ENCODE measurements at places on chromosomes 7 and 10.

GRCh38 chr10:24177636-24178035, 31.3 kb upstream of the KIAA1217 start:
- no peak for DNase-seq

GRCh38 chr7:80720146-80720545, 81.7 kb downstream of the CD36 start:
- no peak for DNase-seq

GRCh38 chr10:88289342-88289741, 293.8 kb downstream of the RNLS start:
- no peak for DNase-seq

DNA sequence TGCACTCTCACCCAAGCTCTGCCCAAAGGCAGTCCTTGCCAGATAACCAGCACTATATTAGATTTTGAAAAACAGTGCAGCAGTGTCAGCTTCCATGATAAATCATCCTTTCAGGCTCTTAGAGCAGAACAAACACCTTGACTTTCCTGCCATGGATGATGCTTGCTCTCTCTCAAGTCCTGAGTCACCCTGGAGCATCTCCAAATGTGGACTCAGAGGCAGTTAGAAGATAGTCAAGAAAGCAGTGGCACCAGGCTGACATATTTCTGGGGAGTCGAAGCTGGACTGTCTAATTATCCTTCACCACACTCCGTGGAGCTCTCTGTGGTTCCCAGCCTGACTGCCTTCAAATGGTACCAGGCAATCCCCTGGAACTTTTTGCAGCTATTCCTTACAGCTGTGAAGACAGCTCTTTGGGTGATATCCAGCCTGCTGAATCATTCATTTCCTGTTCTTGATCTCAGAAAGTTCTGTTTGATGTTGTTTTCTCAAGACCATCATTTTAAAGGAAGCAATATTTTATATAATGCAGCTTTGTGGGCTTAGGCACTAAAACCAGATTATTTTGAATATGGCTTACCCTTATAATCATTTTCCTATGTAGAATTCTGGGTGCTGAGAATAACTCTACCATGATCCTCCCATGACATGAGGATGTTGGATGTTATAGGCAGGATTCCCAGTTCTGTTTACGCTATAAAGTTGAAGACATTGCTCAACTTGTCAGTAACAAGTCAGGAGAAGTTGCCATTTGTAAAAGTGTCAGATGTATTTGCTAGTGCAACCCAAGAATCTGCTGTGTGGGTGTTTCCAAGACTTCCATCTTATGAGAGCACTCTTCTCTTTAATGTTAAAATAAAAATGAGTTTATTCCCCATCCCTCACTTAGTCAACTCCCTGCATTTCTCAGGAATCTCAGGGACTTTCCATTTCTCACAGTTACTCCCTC, 233.8 kb downstream of the C7orf25 start:
- no peak for DNase-seq

- peak; percentile 61 for DNase-seq
Observed at GRCh38 chr10:97463363-97464132, 17.6 kb downstream of the ZDHHC16 start.

- no peak for DNase-seq
Observed at GRCh38 chr10:96441987-96442643, 71.6 kb downstream of the TLL2 start.

- no peak for DNase-seq
Observed at GRCh38 chr10:24762161-24762924, 38.7 kb upstream of the ARHGAP21 start.

GRCh38 chr7:22179442-22179879, 177.5 kb downstream of the RAPGEF5 start:
- peak; percentile 10 for DNase-seq

DNA sequence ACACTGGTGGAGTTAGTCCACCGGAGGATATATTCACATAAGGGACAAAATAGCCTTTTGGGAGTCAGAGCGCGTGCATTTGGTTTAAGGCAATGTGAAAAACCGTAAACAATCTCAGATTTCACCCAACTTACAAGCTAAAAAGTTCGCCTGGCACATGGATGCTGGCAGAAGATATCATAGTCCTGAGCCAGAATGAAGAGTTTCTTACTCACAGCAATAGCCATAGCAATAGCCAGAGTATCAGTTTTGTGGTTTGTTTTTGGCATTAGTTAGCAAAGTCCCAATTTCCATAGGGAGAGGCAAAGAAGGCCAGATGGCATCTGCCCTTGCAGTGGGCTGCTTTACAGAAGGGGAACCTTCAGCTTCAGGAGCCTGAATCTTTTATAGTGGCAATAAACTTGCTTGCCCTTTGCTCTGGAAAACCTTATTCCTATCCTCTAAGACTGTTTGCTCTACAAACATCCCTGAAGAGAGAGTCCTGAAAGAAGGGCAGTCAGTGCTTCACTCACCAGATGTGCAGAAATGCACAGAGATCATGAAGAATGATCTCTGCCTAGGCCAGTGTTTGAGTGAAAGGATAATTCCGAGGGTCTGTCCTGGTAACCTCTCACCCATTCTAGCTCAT, 28.7 kb upstream of the RSBN1L start:
- no peak for DNase-seq
